ENCODE measurements at places on chromosomes 1 and 21. TPM values are rescaled to one million over a fixed set of nuclear protein-coding genes. Genes with fewer than 3 reads are reported as not detected.

Gene RSPH1
- 0.14 TPM for total RNA-seq

Gene TRIM58
- 0.18 TPM for total RNA-seq

Gene KCNJ6
- total RNA-seq = not detected

Gene MIS18A
- 3.5 TPM for total RNA-seq

Gene SLC66A1
- total RNA-seq = 20.2 TPM

Gene SLC35F3
- 0.09 TPM for total RNA-seq

Gene ZNF684
- total RNA-seq = 2.6 TPM

Gene ATP13A2
- 15.3 TPM for total RNA-seq

Gene KCNJ9
- under 0.01 TPM for total RNA-seq

Gene F13B
- total RNA-seq = not detected

Gene GJA9
- total RNA-seq = under 0.01 TPM

Gene SEC16B
- total RNA-seq = 1.7 TPM

Gene CLEC20A
- not detected for total RNA-seq

Gene LAMB3
- 9.3 TPM for total RNA-seq

Gene SETD4
- total RNA-seq = 9.7 TPM

Gene LRRC71
- not detected for total RNA-seq

Gene ARHGAP30
- under 0.01 TPM for total RNA-seq

Gene FOXD3
- total RNA-seq = not detected

Gene DIO1
- total RNA-seq = not detected

Gene ANP32E
- 14.9 TPM for total RNA-seq

Gene PGBD2
- total RNA-seq = 3.4 TPM
